ENCODE measurements at places on chromosomes 12 and 14.

DNA sequence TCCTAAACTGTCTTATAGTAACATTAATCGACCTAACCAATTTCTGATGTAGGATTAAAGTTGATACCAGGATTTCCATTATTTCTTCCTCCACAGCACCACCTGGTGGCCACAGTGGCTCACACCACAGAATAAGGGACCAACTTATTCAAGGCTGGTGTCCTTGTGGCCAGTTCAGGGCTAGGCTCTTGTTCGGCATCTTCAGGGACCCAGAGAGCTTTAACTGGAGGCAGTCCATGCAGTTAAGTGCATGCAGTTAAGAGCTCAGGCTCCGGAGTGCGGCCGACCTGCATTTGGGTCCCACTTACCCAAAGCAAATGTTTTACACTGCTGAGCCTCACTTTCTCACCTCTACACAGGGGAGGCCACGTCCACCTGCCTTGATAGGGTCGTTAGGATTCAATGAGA, 42.0 kb upstream of the GPR68 start:
- DNase-seq, result peak; percentile 70

DNA sequence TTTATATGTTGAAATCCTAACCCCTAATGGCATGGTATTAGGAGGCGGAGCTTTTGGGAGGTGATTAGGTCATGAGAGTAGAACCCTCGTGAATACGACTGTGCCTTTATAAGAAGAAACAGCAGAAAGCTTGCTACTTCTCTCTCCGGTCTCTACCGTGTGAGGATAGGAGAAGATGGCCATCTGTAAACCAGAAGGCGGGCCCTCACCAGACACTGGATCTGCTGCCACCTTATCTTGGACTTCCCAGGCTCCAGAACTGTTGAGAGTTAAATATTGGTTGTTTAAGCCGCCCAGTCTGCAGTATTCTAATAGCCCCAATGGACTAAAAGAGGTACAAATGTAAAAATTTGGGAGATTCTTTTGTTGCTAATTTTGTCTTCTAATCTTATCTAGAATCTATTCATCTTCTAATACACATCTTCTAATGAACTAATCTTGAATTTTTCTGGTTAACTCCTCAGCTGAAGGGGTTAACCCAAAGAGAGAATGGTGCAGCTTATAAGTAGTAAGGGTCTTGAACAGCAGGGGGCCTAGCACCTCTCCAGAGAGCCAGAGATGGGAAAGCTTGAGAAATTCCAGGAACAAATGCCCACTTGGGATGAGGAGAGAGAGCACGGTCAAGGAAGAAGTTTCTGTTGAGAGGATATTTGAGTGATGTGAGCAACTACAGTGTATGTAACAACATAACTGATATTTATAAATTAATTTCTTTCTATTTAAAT, 264.0 kb upstream of the GRIP1 start:
- DNase-seq, result no peak

DNA sequence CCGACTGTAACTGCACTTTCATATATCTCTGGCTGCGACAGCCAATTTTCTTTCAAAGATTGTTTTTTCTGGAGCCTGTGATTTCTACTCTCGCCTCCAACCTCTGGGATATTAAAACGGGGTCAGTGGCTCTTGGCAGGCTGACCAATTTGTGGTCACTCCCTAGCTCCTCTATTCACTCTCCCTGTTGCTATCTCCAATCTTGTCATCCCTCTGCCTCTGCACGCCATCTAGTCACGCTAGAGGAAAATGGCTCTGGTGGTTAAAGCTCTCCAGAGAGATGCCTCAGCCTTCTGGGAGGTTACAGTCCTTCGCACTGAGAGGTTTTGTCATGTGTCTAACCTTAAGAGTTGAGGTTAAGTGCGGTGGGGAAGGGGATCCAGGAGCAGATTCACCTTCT, 59.8 kb upstream of the CISTR start:
- no peak for DNase-seq

- DNase-seq, result no peak
Measured at GRCh38 chr12:49537231-49537751, 1.5 kb upstream of the KCNH3 start.

- no peak for DNase-seq
Measured at GRCh38 chr12:92695056-92695455, 7.7 kb upstream of the PLEKHG7 start.

GRCh38 chr12:19652386-19652785, 213.1 kb downstream of the AEBP2 start:
- no peak for DNase-seq

- no peak for DNase-seq
Measured at GRCh38 chr12:107526555-107527180, 158.9 kb upstream of the PWP1 start.

DNA sequence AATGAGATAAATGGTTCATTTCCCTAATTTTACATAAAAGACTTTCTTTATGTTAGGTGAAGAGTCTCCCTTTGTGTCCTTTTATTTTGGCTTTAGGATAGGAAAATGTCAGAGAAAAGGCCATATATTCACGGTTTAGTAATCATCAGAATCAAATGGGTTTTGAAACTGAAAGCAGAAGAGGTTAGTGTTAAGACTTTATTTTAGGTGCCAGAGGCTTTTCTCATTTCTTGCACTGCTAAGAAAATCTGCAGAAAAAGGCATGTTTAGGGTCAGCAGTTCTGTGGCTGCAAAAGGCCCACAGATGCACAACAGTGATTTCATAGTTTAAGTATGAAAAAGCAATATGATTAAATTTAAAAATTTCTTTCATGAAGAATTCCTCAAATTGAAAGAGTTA, 80.4 kb upstream of the SINHCAF start:
- DNase-seq, result no peak

- no peak for DNase-seq
Measured at GRCh38 chr12:72792889-72793288, 520.7 kb downstream of the TRHDE start.

DNA sequence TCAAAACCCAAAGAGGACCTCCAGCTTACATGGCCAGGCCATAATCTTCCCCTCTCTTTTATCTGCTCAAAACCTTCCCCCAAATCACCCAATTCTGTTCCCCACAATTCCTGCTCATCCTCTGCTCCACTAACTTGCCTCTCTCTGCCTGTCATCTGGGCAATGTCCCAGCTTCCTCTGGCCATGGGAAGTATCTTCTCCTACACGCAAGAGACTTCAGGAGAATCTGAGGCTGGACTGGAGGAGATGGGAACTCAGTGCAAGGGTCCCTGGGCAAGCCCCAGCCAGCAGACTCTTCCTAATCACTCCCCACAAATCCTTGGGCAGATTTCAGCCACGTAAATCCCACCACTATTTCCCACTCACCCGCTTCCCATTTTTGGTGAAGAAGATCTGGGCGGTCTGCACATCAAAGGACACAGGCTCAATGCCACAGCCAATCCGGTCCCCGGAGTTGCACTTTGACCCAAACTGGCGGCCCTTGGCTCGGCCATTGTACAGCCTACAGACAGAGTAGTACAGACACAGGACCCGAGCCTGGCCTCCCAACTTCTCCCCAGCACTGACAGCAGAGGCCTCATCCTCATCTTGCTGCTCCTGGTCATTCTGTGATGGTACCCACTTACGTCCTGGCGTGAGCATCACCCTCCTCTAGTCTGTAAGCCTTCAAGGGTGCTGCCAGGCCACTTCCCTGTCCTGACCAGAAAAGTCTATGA, 4.7 kb downstream of the SPRYD3 start:
- no peak for DNase-seq

- no peak for DNase-seq
Measured at GRCh38 chr12:30792648-30793499, 38.1 kb upstream of the CAPRIN2 start.

GRCh38 chr14:64757601-64758000, 53.4 kb downstream of the PLEKHG3 start:
- DNase-seq, result no peak

DNA sequence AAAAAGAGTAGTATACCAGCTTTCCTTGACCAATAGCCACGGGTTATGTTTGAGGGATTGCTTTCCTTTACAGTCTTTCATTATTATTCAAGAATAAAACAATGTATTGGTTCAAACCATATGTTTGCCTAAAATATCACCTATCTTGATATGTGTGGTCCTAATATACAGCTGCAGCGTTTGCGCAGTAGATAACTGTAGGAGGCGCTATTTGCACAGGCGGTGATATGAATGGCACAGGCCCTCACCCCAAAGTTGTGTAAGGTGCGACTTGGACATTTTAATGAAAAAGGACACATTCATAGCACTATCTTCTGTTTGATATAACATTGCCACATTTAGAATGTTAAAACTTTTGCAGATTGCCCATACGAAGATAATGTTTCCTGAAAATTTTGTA, 298.4 kb downstream of the TRHDE start:
- DNase-seq, result no peak

DNA sequence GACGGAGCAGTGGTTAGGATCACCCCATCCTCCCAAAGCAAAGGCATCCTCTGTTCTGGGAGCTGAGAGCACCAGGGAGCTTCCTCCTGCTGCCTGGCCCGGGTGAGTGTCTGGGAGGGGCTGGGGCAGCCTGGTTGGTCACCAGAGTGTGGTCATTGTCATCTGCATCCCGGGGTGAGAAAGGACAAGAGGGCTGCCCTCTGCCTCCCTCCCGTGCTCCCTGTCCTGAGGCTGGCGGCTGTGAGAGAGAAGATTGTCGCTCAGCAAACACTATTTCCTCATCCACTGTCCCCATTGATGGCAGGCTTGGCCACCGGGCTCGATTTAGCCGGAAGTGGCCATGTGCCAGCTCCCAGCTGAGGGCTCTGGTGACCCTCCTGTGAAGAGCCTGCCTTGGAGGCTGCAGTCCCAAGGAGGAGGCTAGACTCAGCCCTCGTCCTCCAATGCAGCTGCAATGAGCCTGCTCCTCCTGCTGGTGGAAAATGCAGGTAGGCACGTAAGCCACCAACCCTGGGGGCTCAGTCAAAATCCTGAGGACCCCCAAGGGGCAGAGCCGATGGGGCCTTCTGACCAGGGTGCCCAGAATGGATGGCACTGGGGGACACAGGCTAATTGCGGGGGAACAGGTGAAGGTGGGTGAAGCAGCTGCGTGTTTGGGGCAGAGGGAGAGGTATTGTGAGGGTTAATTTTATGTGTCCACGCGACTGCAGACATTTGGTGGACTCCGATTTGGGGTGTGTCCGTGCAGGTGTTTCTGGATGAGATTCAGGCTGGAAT, 155.7 kb downstream of the KIF26A start:
- no peak for DNase-seq

DNA sequence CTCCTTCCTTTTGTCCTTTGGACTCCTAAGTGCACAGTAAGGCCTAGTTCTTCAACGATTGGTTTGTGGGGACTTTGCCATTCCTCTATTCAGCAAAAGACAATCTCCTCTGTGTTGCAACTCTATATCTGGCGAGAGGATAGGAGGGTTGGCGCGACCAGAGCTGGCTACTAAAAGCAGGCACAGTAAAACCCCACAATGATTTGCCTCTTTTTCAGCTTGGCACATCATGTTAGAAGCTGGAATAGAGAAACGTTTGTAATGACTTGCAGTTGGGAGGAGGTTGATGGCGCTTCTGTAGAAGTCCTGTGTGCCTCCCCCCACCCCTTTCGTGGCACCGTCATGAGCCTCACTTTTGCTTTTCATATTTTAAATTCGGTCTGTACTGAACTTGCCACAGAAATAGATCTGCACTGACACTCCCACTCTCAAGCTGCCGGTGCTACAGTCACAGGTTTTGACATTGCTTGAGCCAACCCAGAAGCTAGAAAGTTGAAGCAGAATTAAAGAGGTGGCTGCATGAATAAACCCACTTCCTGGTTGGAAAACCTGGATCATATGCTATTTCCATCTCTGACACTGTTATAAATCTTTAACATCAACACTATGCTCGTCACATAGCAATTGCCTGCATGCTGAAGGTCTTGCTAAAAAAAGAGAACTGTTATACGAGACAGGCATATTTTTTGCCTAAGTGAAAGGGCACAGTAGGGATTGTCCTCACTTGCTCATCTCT, 315.3 kb upstream of the PRICKLE1 start:
- DNase-seq, result no peak

DNA sequence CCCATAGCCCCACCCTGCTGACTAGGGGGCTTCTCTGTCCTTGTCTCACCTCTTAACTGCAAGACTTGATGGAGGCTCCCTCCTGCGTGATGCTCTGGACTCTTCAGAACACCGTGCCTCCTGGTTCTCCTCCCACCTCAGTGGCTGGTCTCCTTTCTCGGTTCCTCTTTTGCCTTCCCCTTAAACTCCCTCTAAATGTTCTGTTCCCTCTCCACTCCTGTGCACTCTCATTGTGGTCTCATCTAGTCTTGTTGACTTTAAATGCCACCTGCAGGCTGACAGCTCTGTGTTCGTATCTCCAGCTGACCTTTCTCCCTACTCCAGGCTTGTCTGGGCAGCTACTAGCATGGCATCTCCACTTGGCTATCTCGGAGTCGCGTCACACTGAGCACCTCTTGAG, 28.3 kb downstream of the DYNC1H1 start:
- DNase-seq, result no peak

- no peak for DNase-seq
Measured at GRCh38 chr12:66823857-66824570, 145.1 kb upstream of the GRIP1 start.

DNA sequence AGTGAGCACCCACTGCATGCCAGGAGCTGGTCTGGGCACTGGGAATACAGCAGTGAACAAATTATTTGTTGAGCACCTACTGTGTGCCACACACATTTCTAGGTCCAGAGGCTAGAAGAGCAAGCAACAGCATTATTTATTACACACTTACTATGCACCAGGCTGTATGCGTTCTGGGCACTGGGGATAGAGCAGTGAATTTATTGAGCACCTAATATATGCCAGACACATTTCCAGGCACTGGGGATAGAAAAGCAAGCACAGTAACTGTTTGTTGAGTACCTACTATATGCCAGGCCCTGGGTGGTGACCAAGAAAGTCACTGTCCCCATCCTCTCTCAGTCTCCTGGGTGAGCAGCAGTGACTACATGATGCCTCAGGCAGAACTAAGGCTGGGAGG, 107.5 kb upstream of the NCOR2 start:
- no peak for DNase-seq

GRCh38 chr12:1768615-1769014, 51.8 kb upstream of the LRTM2 start:
- no peak for DNase-seq

DNA sequence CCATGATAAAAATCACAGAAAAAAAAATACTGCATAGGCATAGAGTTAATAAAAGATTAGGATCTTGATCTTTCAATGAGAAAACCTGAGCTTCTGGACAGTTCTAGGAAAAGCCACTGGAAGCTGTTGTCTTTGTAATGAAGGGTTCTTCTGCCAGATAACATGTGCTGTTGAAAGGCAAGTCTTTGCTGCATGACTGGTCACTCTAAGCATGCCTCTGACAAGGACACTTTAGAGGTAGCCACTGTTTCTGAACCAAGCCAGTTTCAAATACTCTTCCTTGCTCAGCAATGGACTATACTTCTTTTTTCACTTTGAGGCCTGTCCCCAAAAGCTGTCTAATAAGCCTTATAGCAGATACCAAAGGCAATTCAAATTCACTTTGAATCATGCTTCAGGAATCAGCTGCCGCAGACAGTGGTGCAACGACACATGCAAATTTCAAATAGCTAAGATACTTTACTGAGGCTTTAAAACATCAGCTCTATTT, 70.2 kb downstream of the BTG1 start:
- DNase-seq, result no peak

All from stimulated activated CD4-positive, alpha-beta T cell treated with anti-CD3 and anti-CD28 coated beads, Interleukin-1b, Interleukin-23, amount 100 ng/mL, for 24 hours (primary cell).